Femur (tissue), 1 donor: ENCODE measurements at places on chromosomes 13 and 19.

GRCh38 chr19:16198370-16198651 is 600 bp downstream of the AP1M1 start:
- no peak for DNase-seq

DNA sequence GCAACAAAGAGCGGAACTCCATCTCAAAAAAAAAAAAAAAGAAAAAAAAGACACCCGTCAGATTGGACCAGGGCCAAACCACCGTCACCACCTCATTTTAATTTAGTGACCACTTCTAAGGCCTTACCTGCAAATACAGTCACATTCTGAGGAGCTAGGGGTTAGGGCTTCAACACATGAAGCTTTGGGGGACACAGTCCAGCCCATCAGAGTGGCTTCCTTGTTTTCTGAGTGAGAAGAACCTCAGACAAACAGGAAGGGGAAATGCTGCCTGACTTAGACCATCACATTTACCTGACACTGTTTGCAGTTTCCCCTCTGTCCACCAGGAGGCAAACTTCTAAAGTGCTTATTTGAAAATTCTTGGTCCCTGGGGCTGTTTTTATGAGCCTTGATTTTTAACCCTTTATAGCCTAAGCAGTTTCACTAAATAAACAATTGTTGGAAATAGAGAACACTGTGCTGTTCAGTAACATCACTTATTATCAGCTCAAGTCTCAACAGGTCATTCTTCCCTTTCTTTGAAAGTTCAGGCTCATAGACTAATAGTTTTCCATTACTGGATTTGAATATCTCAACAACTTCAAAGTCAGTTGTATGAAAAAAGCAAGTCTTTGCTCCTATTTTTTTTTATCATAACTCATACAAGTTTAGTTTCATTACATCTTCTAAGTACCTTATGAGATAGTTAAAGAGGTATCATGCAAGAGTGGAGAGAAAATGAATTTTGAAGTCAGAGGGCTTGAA is 74.9 kb upstream of the WASF3 start:
- peak; percentile 59 for DNase-seq

- DNase-seq: no peak
These were observed 17.3 kb upstream of the ERCC1 start for GRCh38 chr19:45440873-45441654.

DNA sequence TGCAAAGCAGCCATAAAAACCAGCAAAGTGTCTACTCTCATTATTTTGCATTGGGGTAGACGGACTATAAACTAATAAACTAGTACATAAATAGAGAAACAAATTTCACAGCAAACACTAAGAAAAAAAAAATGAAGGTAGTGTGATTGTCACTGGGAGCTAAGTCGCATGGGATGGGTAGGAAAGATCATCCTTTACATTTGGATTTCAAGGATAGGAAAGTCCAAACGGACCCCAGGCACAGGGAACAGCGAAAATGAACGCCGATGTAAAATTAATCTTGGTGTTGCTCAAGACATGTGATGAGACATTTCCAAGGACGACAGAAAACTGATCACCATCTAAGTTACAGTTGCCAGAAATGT is 690 bp upstream of the SGTA start:
- DNase-seq: no peak

- DNase-seq: peak; percentile 91
These were observed 590 bp upstream of the LGI4 start for GRCh38 chr19:35135389-35135909.

DNA sequence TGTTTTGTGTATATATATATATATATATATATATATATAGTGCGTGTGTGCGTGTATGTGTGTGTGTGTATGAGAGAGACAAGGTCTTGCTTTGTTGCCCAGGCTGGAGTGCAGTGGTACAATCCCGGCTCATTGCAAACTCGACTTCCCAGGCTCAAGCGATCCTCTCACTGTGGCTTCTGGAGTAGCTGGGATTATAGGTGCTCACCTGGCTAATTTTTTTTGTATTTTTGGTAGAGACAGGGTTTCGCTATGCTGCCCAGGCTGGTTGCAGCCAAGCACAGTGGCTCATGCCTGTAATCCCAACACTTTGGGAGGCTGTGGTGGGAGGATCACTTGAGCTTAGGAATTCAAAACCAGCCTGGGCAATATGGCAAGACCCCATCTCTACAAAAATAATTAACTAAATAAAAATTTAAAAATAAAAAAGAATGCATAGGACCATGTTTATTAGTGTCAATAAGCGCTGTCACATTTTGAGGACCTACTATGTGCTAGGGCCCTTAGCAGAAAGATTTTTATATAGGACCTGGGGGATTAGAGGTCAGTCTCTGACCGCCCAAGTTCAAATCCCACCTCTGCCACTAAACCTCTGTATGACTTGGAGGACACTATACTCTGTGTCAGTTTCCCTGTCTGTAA is 1.8 kb downstream of the PVR start:
- DNase-seq: no peak

DNA sequence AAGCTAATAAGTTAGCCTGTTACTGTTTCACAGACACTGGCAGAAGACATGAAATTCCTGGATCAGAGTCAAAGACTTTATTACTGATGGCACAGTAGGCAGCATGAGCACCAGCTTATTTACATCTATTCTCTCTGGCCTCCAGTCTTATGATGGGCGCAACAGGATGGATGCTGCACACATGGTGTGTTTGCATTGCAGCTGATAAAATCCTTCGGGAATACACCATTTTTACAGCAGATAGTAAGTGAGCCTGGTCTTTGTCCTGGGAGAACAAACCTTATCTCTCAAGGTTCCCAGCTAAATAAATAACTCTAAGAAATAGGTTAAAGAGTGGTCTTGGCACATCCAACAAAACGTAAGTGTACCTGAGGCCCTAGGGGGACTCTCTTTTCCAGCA is 16.0 kb downstream of the EPSTI1 start:
- DNase-seq: no peak

GRCh38 chr13:111399776-111400538 is 79.5 kb downstream of the TEX29 start:
- DNase-seq: no peak

- DNase-seq: no peak
These were observed 1255.1 kb downstream of the SLITRK1 start for GRCh38 chr13:82627183-82627582.

GRCh38 chr13:44157606-44158005 is 216.0 kb upstream of the SERP2 start:
- DNase-seq: no peak

GRCh38 chr13:33182729-33183128 is 102.8 kb downstream of the STARD13 start:
- no peak for DNase-seq

GRCh38 chr13:82501834-82502233 is 1380.4 kb downstream of the SLITRK1 start:
- DNase-seq: no peak

- DNase-seq: no peak
These were observed 5.3 kb downstream of the ZIC5 start for GRCh38 chr13:99966064-99966805.

GRCh38 chr19:45630463-45630862 is 8.7 kb downstream of the EML2 start:
- DNase-seq: no peak

GRCh38 chr13:52454459-52454819 is 839 bp upstream of the CKAP2 start:
- peak; percentile 21 for DNase-seq

- no peak for DNase-seq
These were observed 39.3 kb downstream of the BRD4 start for GRCh38 chr19:15292847-15293582.

DNA sequence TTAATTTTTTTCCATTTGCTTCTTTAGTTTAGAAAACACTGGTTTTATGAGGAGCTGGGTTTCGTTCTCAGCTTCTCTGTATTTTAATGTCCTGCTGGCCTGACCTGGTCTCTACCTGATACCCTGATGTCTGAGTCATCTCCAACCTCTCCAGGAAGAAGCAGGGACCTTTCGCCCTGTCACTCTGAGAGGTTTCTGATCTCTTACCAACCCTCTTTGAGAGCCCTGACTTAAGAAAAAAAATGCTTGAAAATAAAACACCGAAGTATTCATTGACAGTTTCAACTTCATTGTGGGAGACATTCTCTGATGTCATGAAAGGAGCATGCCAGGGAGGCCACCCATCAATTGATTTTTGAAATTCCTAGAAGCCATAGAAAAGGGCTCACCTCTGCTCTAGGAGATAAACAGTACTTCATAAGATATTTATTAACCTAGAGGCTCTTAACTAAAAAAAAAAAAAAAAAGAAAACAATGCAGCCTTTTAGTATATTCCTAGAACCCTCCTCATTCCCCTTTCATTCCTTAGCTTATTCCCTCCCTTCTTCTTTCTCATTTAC is 234.8 kb downstream of the ENOX1 start:
- DNase-seq: no peak

DNA sequence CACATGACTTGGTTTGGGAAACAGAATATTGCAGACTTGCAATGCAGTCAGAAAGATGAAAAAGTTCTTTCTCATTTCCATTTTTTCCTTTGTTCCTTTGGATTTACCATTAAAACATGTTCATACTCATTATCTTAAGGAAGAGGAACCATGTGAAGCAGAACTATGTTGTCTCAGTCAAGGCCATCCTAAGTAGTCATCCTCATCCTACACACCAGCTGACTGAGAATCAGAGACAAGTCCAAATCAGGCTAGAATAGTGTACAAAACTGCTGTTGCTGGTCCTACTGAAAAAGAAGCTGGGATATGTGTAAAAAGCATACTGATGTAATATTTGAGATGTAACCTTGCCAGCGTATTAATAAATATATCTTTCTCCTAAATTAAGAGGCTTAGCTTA is 433.4 kb downstream of the SLITRK5 start:
- no peak for DNase-seq

DNA sequence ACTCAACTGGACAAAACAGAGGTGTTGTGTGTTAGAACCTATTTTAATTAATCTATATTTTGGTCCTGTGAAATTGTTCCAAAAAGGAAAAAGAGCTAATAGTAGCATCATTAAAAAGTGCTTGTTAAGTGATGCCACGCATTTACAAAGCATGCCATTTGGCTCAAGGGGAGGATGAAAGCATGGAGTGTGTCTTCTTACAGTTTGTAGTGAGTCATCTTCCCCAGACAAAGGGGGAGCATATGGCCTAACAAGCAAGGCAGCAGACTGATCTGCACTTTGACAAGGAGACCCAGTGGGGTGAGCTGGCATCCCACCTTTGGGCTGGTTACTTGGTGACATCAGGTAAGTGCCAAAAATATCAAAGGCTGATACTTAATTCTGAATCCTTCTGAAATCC is 297.0 kb downstream of the FGF9 start:
- DNase-seq: no peak

GRCh38 chr13:107370015-107370785 is 802.3 kb upstream of the ARGLU1 start:
- no peak for DNase-seq

DNA sequence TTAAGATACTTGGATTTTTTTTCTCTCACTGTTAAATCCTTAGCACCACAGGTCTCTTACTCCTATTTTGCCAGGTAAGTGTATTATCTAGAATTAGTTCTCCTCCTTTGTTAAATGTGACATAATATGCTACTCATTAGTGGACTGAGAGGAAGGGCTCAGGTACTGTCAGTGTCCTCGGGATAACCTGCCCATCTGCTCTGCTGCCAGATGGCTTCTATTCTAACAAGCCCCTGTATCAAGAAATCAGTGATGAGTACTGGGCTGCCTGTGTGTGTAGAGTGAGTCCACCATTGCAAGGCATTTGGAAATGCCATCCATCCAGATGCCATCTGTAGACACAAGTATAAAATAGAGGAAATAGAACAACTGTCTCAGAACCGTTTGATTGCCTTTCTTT is 209.6 kb downstream of the ATP8A2 start:
- no peak for DNase-seq

GRCh38 chr13:46913757-46914156 is 16.9 kb upstream of the HTR2A start:
- no peak for DNase-seq

- DNase-seq: no peak
These were observed 16.1 kb upstream of the DHRS12 start for GRCh38 chr13:51820016-51820597.

DNA sequence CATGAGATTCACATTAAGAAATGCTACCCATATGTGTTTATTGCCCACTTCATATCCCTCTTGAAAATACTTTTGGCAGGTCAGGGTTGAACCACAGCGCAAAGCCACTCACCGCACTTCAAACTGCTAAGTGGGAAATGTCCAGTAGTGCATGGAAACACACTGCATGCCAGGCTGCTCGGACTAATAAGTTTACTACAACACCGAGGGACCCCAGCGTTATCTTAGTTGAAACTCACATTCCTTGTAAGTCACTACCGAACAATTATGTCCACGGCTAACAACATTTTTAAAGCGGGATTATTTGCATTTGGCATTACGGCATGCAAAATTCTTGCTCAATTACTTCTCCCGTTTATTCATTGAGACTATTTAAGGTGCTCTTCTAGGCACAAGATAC is 4.0 kb downstream of the BRD4 start:
- no peak for DNase-seq

DNA sequence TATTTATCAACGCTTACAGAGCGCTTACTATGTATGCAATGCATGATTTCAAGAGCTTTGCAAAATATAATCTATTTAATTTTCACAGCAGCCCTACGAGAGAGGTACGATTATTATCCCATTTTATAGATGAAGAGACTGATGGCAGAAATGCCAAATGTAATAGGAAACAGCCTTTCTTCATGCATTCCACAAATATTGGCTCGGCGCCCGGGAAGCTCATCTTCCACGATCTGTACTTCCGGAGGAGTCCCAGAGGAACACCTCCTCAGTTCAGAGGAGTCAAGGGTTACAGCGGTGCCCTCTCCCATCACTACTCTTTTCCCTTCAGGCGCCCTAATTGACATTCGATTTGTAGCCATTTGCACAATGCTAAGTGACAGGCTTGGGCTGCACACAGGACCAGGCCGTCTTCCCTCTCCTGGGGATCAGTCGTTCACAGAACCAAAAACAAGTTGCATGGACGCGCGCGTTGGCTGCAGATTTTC is 1.1 kb upstream of the ARHGAP35 start:
- DNase-seq: no peak

DNA sequence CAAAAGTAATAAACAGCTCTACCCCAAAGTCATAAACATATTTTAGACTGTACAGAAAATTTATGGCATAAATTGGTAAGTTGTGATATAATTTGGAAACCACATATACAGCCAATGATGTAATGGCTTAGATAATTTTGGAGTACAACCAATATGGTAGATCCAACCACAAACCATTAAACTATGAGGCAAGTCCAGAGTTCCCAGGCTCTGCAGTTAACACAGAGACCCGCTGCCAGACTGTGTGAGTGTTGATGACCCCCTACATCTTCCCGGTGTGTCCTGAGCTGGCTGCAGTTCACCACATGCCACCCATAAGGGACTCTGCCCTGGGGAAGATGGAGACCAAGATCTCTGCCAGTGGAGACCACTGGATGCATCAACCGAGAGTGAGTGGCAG is 9.9 kb upstream of the SERPINE3 start:
- DNase-seq: no peak
